NAMALWA (cell line): ENCODE measurements at places on chromosomes 13 and 19.

DNA sequence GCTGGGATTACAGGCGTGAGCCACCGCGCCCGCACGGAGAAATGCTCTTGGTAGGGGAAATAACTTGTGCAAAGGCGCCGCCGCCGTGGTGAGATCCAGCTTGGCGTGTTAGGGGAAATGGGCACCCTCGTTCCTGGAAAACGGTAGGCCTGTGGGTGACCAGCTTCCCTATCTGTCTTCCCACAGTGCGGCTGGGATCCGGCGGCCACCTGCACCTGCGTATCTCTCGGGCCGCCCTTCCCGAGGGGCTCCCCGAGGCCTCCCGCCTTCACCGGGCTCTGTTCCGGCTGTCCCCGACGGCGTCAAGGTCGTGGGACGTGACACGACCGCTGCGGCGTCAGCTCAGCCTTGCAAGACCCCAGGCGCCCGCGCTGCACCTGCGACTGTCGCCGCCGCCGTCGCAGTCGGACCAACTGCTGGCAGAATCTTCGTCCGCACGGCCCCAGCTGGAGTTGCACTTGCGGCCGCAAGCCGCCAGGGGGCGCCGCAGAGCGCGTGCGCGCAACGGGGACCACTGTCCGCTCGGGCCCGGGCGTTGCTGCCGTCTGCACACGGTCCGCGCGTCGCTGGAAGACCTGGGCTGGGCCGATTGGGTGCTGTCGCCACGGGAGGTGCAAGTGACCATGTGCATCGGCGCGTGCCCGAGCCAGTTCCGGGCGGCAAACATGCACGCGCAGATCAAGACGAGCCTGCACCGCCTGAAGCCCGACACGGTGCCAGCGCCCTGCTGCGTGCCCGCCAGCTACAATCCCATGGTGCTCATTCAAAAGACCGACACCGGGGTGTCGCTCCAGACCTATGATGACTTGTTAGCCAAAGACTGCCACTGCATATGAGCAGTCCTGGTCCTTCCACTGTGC, 2.4 kb downstream of the GDF15 start:
- DNase-seq: peak; percentile 92

DNA sequence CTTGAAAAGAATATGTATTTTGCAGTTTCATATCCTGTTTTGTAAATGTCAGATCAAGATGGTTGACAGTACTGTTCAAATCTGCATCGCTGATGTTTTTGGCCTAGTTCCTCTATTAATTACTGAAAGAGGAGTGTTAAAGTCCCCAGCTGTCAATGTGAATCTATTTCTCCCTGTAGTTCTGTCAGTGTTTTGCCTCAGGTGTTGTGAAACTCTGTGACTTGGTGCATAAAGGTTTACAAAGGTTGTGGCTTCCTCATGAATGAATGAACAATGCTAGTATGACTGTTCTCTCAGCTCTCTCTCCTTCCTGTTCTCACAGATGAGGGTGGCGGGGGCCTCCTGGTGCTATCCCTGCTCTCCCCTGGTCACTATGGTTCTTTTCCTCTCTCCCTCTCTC, 142.4 kb downstream of the MYCBP2 start:
- DNase-seq: peak; percentile 60

- DNase-seq: no peak
Observed at GRCh38 chr19:40035996-40036395, 20.0 kb downstream of the ZNF780B start.

- DNase-seq: no peak
Observed at GRCh38 chr13:59305896-59306295, 857.8 kb downstream of the DIAPH3 start.

DNA sequence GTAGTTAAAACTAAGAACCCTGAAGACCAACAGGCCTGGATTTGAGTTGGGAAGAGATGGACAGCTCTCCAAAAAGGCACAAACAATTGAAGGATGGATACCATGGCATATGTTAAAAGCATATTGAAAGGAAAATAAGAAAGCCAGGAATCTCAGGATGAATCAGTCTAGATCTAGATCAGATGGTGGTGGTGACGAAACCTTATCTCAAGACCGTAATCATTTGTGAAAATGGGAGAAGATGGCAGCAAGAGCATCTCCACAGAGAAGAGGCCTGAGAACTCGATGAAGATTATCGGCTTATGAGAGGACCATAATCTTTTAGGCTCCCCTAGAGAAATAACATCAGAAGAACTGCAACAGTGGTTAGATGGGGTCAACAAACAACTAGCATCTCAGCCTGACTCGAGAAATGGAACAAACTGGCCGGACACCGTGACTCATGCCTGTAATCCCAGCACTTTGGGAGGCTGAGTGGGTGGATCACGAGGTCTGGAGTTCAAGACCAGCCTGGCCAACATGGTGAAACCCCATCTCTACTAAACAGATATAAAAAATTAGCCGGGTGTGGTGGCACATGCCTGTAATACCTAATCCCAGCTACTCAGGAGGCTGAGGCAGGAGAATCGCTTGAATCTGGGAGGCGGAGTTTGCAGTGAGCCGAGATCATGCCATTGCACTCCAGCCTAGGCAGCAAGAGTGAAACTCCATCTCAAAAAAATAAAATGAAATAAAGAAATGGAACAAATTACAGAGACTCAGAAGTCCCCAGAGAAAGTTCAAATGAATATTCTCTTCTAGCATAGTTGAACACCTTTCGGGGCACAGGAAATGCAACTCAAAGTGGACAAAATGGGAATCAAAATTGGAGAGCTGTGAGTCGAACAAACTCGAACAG, 47.6 kb downstream of the FOXO1 start:
- no peak for DNase-seq

- DNase-seq: no peak
Observed at GRCh38 chr13:97586941-97587340, 153.0 kb downstream of the RAP2A start.

DNA sequence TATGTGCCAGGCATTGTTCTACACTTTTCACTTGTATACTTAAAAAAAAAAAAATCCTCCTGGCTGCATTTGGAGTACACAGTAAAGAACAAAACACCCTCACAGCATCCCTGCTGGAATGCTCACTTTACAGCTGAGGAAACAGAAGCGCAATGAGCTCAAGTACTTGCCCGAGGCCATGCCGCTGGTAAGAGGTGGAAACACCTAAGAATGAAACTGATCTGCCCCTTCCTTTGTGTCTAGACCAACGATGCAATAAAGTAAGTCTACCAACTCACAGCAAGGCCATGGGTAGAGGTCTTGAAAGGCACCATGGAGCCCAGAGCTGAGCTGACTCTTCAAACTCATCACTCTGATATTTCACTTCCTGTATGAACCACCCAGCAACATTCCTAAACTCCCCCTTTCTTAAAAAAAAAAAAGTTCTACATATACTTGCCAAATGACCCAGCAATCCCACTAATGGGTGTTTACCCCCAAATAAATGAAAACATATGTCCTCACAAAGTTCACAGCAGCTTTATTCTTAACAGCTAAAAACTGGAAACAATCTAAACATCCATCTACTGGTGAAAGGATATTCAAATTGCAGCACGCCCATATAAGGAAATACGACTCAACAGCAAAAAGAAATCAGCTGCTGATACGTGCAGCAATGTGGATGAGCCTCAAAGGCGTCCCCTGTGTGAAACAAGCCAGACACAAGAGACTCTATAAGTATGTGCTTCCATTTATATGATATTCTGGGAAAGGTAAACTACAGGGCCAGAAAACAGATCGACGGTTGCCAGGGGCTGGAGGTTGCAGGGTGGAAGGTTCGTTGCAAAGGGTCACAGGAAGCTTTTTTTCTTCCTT, 236.6 kb upstream of the MAB21L1 start:
- no peak for DNase-seq

DNA sequence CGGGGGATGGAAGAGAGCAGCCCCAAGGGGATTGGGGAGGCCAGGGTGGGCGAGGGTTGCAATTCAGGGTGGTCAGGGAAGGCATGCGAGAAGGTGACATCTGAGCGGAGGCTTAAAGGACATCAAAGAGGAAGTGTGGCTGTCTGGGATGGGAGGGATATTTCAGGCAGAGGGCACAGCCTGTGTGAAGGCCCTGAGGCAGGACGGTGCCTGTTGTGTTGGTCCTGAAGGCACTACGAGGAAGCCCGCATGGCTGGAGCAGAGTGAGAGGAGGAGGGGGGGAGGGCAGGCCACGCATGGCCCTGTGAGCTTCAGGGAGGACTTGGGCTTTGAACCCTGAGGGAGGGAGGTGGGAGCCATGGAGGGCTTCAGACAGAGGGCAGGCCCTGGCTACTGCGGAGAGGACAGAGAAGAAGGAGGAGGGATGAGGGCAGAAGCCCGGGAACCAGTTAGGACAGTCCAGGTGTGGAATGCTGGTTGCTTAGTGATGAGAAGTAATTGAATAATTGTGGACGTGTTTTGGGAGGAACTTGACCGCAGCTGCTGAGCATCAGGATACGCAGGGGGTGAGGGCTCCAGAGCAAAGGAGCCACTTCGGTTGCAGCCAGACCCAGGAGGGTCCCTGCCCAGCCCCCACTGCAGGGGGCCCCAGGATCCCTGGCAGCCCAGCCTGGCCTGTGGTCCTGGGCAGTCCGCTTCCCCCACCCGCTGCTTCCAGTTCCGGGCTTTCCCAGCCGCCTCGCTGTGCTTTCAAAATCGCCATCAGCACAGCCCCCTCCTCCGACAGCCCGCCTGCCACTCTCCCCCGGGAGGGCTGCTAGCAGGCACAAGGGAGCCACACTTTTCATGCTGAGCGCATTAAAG, 6.2 kb downstream of the TLE6 start:
- no peak for DNase-seq

DNA sequence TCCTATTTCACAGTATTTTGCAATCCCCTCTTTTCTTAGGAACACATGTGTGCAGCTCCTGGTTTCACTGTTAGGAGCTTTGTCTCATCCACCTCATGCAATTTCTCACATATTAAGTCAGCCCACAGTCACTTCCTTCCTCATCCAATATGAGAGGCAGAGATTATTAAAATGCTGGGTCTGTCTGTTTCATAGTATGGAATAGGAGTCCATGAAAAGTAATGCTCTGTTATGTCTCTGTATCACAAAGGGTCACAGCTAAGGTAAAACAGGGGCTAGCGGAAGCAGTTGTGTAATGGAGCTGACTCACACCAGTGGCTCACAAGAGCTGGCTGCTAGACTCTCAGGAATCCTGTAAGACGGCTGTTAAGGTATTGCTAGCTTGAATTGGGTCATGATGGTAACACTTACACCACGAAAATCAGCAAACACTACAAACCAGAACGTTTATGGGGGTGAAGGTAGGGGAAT, 216.5 kb downstream of the EFNB2 start:
- DNase-seq: no peak

- no peak for DNase-seq
Observed at GRCh38 chr13:31224174-31224669, 24.4 kb downstream of the B3GLCT start.

- no peak for DNase-seq
Observed at GRCh38 chr19:34475026-34475974, 6.3 kb upstream of the WTIP start.

DNA sequence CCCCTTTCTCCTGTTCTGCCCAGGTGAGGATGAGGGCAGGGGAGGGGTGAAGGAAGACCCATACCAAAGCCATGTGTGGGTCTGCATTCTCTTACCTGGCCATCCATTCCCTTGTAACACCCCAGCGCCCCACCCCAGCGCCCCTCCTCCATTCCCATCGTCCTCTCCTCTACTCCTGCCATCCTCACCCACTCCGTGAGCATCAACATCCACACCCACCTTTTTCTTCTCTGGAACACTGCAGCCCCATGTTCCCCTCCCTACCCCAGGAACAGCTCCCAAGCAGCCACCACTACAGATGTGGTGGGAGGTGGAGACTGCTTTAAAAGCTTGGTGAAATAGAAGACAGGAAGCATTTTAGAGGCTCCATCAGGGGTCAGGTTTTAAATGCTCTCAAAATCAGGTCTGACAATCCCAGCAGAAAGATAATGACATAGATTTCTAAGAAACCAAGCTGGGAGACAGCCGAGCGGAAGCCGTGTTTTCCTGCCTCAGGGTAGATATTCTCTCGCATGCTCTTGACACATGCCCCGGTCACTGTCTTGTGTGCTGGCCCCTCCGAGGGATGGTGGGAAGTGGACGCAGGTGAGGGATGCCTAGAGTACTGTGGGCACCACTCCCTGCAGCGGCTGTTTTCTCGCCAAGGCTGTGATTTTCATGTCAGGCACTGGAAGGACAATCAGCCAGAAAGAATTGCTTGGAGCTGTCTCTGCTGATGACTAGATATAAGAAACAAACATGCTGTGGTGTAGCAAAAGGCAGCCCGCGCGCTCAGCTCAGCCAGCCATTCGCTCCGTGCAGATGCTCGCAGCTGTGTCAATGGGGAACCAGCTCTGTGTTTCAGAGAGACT, 9.8 kb downstream of the MEDAG start:
- no peak for DNase-seq

GRCh38 chr13:33110386-33110712, 94.1 kb downstream of the KL start:
- DNase-seq: no peak

- no peak for DNase-seq
Observed at GRCh38 chr19:54191811-54192453, 824 bp downstream of the TSEN34 start.

DNA sequence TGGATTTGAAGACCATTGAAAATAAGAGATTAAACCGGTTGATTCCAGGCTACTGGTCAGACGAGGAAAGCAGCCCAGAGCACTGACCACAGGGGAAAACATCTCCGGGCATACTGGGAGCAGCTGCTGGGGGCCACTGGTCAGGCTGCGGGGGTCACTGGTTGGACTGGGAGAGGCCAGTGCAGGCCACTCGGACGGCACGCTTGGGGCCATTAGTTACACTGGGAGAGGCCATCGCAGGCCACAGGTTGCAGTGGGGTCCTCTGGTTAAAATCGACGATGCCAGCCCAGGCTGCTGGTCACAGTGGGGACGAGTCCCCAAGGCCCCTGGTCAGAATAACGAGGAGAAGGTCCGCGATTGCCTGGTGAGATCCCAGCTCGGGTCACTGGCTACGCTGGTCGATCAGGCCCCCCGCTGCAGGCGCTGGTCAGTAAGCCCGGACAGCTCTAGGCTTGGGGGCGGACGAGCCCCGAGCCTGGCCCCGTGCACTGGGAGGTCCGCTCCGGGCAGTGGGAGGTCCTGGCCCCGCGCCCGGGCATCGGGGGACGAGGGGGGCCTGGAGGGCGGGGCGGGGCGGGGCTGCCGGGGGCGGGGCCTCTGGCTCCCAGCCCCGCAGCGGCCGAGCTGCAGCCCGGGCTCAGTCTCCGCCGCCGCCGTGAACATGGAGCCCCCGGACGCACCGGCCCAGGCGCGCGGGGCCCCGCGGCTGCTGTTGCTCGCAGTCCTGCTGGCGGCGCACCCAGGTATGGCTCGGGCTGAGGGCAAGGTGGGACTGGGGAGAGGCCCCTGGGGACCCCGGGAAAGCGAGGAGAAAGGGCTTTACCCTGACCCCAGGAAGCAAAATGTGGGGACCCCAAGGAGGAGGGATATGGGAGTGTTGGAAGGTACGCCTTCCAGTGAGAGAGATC, at the start of gene BCAM:
Gene BCAM (plus strand): TSS at position 641 of the 909 bp plus-strand sequence. CDS start 22 bp downstream, at position 663.
- DNase-seq: no peak

DNA sequence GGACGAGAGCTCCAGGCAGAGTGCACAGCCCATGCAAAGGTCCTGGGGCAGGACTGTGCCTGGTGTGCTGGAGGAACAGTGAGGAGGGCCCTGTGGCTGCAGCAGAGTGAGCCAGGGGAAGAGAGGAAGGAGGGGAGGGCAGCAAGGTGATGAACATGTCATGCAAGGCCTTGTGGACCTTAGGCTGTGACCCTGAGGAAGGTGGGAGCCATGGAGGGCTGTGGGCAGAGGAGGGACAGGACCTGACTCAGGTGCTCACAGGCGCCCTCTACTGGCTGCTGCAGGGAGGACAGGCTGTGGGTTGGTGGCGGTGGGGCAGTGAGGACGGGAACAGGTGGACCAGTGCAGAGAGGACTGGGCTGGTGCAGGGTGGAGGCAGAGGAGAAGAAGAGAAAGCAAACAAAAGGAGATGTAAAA, 170.3 kb downstream of the PTPRS start:
- DNase-seq: peak; percentile 55

- no peak for DNase-seq
Observed at GRCh38 chr19:15237759-15238638, 5.8 kb upstream of the EPHX3 start.
